MV-4-11 (cell line): ENCODE measurements at places on chromosomes 13 and 19.

DNA sequence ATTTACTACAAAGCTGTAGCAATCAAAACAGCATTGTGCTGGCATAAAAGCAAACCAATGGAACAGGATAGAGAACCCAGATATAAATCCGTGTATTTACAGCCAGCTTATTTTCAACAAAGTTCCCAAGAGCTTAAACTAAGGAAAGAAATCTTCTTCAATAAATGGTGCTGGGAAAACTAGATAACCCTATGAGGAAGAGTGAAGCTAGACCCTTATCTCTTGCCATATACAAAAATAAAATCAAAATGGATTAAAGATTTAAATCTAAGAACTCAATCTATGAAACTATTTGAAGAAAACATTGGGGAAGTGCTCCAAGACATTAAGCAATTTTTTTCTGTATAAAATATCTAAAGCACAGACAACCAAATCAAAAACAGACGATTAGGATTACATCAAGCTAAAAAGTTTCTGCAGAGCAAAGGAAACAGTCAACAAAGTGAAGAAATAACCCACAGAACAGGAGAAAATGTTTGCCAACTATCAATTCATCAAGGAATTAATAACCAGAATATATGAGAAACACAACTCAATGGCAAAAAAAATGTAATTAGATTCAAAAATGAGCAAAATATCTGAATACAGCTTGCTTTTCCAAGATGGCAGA is 480.7 kb downstream of the LMO7 start:
- no peak for DNase-seq

- DNase-seq, result peak; percentile 57
Observed at GRCh38 chr13:45950386-45951000, 98.9 kb upstream of the SIAH3 start.

GRCh38 chr19:36837176-36837905 is 846 bp downstream of the ZNF790 start:
- DNase-seq, result no peak

DNA sequence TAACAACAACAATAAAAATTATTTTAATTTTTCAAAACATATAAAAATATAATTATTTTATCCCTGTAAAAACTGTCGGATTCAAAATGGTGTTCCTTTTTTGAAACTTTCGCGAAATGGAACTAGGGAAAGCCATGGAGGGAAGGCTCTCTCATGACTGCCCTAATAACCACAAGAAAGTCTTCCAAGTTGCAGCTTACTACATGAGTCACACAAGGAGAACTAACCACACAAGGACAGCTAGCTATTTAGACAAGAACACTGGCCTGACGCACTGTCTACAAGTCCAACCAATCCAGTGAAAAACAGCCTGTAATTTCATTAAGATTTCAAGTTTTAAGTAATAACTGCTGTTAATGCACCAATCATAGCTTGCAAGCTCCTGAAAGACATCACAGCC is 319.2 kb upstream of the PCDH9 start:
- DNase-seq, result peak; percentile 90

DNA sequence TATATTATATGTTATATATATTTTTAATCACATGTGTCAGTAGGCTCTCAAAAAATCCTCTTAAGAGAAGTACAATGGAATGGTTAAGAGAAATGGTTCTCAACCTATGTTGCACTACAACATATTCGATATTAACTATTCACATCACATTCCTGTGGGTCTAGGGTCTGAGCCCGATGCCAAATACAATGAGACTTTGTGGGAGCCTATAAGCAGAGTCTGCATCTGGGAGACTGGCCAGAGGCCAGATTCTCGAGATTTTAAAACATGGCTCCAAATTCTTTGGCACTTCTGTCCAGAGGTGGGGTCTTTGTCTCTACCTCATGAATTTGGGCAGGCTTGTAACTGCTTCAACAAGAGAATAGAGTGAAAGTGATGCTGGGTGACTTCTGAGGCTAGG is 79.4 kb upstream of the NBEA start:
- no peak for DNase-seq

- DNase-seq, result no peak
Observed at GRCh38 chr13:38844581-38844980, 146.1 kb downstream of the STOML3 start.

- DNase-seq, result no peak
Observed at GRCh38 chr13:76886005-76886291, 257 bp downstream of the KCTD12 start.

GRCh38 chr19:805166-805551 is 7.9 kb downstream of the PTBP1 start:
- no peak for DNase-seq

DNA sequence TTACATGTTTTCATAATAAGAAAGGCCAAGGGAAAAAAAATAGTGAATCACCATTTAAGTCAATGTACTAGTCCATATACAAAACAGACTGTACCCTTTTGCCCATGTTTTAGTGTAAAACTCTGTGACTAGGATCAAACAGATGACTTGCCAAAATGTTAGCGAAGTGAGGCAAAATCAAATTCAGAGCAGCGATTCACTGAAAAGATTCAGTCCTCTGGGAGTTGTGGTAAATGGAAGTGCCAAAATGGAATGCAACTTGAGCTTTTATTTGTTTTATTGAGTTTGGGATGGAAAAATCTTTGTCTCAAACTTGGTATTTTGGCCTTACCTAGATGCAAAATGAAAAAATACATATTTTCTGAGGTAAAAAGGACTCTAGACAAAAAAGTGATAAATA is 9.1 kb downstream of the CDADC1 start:
- DNase-seq, result no peak

GRCh38 chr13:88802886-88803285 is 1131.7 kb downstream of the SLITRK5 start:
- peak; percentile 52 for DNase-seq

- no peak for DNase-seq
Observed at GRCh38 chr13:57925751-57926150, 294.2 kb downstream of the PCDH17 start.

- no peak for DNase-seq
Observed at GRCh38 chr13:102905905-102906771, 60.3 kb downstream of the ERCC5 start.

- DNase-seq, result no peak
Observed at GRCh38 chr13:28822151-28822550, 2.0 kb downstream of the MTUS2 start.

DNA sequence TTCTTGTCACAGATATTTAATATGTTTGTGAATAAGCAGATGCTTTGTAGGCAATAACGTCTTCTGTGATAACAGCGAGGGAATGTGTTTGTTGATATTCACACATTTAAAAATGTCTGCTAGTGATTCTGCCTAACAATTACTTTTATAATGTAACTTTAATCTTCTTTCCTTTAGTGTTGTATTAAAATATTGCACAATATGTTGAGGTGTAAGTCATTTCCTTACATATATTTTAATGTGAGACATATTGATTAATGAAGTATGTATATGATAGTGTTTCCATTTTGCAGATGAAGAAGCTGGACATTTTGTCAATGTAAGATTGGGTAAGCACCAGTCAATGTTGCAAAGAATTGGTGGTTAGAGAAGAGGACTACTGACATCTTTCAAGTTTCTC is 324.4 kb downstream of the SLITRK1 start:
- no peak for DNase-seq

- no peak for DNase-seq
Observed at GRCh38 chr13:33296793-33297425, 11.4 kb upstream of the STARD13 start.

- DNase-seq, result no peak
Observed at GRCh38 chr19:804419-805165, 7.3 kb downstream of the PTBP1 start.

- no peak for DNase-seq
Observed at GRCh38 chr13:41064493-41064892, 3.2 kb downstream of the WBP4 start.

GRCh38 chr13:28035146-28035782 is 46.8 kb upstream of the URAD start:
- peak; percentile 38 for DNase-seq

- DNase-seq, result peak; percentile 63
Observed at GRCh38 chr13:99916366-99917103, 55.0 kb downstream of the ZIC5 start.

DNA sequence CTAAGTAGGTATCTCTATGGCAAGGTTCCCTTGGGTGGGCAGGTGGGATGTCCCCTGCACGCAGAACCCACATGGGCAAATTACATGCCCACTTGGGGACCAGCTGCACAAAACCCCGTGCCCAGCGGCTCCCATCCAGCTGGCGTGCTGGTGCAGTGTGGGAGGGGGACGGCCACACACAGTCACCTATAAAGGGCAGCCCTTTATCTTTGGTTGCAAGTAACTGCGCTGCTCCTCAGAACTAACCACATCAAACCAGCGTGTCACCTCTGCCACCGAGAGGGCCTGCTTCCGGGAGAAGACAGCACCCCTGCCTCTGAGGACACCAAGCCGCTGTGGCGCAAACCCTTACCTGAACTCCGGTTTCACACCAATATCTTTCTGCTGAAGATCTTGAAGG is 32.2 kb downstream of the ANKRD27 start:
- no peak for DNase-seq

- DNase-seq, result no peak
Observed at GRCh38 chr13:69109891-69110525, 997.6 kb upstream of the ATXN8OS start.

DNA sequence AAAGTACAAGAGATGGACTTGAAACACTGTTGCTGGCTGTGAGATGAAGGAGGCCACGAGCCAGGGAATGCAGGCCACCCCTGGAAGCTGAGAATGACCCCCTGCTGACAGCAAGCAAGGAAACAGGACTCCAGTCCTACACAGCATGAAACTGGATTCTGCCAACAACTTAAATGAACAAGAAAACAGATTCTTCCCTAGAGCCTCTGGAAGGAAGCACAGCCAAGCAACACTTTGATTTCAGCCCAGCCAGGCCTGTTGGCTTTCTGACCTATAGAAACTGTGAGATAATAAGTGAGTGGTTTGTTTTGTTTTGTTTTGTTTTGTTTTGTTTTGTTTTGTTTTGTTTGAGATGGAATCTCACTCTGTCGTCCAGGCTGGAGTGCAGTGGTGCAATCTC is 105.3 kb upstream of the CACNA1A start:
- DNase-seq, result no peak

DNA sequence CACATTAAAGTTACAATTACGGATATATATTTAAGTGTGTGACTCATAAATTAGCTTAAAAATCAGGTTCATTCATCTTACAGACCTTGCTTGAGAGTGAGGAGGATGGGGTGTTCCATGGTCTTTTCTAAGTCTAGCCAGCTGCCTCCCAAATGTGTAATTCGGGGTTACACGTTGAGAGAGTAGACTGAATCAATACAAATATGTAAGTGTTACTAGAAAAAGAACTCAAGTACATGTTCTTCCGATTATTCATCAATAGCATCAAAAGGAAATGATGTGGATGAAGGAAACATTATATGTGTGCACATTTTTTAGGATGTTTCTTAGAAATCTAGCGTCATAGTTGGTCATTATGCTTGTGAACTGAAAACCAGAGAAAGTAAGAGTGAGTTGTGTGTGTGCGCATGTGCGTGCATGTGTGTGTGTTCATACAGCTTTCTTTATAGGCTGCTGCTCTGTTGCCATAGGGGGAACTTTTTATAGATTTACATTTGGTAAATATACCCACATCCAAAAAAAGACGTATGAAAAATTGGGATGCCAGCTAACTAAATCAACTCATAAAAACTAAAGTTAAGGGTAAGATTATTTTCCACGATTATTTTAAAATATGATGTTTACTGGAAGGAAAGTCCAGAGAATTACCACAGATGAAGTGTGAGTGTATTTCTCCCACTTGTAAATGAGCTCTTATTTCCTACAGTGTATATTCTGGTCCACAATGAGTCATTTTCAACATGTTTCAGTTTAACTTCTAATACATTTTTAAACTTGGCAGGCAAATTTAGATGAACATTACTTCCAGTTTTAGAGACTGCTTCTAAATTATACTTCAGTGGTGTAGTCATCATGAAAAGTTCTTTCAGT is 82.4 kb downstream of the PIBF1 start:
- no peak for DNase-seq

DNA sequence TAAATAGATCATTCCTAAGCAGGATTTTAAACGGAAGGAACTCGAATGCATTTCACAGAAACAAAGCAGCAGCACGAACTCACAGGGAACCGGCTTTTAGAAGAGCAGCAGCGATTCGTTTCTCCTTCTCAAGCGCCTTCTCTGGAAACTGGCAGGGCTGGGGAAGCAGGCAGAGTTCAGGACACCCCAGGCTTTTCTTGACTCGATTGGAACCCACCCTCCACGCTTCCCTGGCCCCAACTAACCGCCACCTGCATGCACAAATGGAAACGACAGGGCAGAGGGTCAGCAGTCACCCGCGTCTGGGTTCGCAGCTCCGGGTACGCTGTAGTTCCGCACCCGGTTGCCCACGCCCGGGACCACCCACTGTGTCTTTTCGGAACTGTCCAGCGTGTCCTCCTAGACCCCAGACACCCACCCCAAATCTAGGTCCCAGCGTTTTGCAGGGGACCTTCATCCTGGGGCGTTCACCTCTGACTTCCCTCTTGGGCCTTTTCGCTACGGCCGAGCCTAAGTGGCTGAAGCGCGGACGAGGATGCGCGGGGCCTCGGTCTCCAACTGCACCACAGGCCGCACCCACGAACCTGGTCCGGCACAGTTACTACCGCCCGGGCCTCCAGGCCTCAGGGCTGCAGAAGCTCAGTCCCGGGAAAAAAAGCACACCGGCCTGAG is 500 bp downstream of the ZFP30 start:
- DNase-seq, result no peak

- no peak for DNase-seq
Observed at GRCh38 chr19:39823686-39824085, 10.3 kb downstream of the DYRK1B start.

GRCh38 chr19:34135054-34135800 is 37.1 kb upstream of the LSM14A start:
- DNase-seq, result peak; percentile 62

DNA sequence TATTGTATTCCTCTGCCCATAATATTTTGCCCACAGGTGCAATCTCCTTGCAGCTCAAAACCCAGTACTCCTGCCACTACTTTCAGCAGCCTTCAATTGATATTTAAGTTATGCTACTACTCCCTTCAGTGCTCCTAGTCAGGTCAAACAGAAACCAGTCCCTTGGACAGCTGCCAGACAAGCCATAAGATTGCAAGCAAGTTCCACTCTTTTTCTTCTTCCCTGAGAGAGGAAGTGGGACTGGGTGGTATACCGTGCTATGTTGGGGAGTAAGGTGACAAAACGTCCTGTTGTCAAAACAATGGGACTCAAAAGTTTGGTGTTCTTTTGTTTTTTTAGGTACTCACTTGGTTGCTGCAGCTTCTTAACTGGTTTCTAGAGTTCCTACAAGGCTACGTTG is 63.1 kb upstream of the FRY start:
- DNase-seq, result peak; percentile 90

- DNase-seq, result no peak
Observed at GRCh38 chr19:43960411-43960810, 9.4 kb downstream of the ZNF221 start.

DNA sequence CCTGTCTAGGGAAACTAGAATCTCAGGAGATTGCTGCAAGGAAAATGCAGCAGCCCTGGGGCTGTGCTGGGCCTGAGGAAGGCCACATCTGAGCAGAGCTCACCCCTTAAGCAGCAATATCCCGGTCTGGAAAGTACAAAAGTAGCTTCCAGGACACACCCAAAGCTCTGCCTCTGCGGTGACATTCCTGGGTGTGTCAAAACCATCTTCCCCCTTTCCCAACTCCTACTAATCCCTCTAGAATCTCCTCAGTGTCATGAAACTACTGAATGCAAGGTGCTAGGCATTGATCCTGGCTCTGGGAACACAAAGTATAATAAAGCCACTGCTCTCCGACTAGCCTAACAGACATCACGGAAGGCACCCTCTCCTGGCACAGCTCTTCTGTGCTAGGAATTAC is 5.0 kb downstream of the PBX4 start:
- DNase-seq, result no peak
